ENCODE measurements at places on chromosomes 12 and 14.
A peak's percentile ranks its signal among the peaks of the same experiment; 100 is the strongest.

DNA sequence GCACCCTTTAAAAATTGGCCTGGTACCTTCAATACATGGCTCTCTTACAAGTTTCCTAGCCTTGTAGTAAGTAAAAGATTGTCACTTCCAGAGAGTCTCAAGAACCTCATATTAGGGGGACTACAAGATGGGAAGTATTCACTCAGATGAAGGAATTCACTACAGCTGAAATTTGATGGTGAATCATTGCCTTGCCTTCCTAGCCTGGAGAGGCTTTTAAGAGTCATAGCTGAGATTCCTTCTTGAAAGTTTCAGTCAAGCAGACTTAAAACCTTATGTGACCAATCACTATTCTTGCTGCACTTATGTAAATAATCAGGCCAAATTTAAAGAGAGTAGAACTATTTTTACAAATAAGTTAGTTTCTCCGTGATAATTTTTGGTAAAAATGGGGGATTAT is 451.6 kb downstream of the TRHDE start:
- DNase-seq = no peak

DNA sequence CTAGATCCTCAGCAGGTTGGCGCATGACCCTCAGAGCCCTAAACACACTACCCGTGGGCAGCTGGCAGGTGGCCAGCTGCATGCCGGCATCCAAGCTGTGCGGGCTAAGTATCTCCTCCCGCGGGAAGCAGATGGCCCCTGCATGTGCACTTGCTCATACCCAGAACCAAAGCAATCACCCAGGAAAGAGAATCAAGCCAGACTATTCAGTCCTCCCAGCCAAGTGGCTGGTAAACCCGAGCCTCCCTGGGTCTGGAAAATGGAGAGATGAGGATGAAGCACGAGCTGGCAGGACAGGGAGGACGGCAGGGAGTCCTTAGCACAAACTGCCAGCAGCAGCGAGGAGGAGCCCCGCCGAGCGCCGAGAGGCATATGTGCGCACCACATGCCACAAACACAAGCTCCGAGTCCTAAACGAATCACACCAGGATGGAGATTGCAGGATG is 139.7 kb downstream of the RIMBP2 start:
- no peak for DNase-seq

DNA sequence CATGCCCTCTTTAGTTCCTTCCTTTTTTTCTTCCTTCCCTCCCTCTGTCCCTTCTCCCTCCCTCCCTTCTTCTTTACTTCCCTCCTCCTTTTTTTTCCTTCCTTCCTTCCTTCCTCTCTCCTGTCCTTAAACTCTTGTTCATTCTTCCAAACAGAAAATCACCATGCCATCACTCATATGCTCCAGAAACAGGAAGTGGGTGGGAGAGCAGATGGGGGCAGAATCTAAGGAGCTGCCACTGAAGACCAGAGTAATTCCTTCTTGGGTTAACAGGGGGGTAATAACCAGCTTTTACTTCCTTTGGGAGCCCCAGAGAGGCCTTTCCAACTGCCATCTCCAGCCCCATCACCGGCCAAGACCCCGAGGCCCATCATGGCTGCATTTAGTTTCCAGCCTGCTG is 51.2 kb downstream of the SVOP start:
- DNase-seq = no peak

DNA sequence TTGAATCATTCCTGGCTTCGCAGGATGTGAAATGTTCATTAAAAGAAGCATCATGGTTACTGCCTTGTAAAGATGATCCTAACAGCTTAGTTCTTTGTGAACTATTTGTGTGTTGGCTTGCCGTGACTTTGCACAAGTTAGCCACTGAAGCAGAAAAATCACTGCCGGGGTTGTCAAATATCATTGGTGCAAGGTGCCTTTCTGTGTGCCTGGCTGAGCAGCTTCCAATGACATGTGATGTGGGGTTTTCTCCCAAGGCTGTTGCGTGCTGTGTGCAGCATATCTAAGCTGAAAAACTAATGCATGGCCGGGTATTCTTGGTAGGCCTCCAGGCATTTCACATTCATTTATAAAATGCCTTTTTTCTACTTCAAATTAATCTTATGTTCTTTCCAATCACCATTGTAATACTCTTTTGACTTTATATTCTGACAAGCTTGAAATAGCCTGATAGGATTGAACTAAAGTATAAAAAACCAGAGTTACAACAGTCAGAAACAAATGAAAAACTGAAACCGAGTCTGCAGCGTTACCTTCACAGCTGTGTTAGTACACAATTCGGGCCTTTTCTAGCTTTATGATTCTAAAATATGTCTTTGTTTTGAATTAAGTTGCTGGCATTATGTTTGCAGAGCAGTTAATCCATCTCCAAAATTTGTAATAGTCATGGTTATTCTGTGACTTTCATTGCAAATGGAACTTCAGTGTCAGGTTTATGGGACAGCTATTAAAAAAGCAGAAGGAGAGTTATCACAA is 222.1 kb downstream of the SYT1 start:
- no peak for DNase-seq

GRCh38 chr14:59123975-59124374 is 64.5 kb upstream of the DAAM1 start:
- no peak for DNase-seq

DNA sequence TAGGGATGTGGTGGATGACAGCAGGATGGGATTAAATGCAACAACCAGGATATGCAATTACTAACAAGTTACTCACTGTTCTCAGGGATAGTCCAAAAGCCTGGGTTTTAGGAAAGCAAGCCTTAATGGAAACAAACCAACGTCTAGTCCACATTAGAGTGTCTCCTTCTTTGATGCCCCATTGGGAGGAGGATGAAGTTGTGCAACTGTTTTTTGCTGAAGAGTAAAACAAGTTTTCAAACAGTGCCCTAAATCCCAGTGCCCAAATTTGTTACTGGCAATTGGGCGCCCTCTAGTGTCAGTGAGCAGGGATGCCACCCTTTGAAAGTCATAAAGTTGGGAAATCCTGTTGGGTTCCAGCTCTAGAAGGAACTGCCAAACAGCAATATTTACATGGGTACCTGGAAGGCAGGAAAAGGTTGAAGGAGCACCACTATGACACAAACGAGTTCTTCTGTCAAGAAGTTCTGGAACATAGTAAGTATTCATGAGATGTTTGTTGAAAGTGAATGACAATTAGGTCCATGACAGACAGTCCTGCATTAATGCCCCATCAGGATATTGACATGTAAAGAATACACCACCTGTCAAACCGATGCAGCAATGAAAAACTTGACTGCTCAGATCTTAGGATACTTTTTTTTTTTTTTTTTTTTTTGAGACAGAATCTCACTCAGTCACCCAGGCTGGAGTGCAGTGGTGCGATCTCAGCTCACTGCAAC is 11.1 kb upstream of the DPF3 start:
- peak; percentile 42 for DNase-seq

DNA sequence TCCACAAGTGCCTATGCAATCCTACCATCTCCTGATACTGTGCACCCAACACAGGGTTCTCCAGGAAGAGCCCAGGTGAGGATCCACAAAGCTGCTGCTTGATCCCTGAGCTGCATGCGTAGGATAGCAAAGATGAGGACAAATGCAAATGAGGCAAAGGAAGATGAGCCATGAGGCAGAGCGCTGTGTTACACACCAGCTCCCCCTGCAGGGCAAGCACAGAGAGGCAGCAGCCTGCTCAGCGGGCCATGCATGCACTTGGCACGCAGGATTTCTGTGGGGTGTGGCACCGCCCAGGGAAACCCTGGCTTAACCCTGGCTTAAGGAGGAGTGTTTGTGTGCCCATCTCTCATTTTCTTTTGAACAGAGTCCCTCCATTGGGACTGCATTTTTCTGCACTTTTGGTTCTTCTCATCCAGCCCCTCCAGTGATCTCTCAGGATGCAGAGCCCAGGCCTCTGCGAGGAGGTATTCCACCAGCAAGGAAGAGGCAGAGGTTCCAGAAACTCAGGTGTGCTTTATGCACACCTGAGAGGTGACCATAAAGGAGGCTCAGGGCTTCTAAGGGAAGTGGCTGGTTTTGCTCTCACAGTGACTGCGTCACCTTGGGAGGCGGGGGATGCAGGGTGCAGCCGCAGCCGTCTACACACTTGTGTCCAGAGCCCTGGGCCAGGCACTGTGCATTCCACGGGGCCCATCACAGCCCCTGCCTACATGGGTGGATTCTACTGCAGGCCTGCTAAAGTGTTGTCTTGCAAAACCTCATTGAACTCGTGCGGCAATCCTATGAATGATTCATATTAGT is 973.3 kb upstream of the TMEM132C start:
- no peak for DNase-seq

- DNase-seq = no peak
These were observed 73.9 kb upstream of the CAPRIN2 start for GRCh38 chr12:30828686-30829085.

GRCh38 chr12:2113119-2113912 is 60.5 kb downstream of the CACNA1C start:
- DNase-seq = no peak

- DNase-seq = no peak
These were observed 88.8 kb downstream of the ATF7IP start for GRCh38 chr12:14454098-14454907.

DNA sequence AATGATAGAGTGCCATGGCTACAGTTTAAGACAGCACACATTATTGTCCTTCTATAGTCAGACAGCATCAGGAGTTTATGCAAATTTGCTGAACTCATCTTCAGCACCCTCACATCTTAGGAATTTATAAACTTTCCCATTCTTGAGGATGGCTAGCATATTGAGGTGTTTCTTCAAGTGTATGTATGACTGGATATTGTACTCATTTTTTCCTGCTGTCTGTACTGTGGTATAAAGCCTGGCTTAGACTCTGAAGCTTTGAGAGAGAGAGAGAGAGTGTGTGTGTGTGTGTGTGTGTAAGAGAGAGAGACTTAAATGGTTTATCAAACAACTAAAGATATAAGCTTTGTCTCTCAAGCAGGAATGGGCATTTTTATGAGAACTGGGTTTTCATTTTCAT is 161.6 kb downstream of the PIK3C2G start:
- no peak for DNase-seq

DNA sequence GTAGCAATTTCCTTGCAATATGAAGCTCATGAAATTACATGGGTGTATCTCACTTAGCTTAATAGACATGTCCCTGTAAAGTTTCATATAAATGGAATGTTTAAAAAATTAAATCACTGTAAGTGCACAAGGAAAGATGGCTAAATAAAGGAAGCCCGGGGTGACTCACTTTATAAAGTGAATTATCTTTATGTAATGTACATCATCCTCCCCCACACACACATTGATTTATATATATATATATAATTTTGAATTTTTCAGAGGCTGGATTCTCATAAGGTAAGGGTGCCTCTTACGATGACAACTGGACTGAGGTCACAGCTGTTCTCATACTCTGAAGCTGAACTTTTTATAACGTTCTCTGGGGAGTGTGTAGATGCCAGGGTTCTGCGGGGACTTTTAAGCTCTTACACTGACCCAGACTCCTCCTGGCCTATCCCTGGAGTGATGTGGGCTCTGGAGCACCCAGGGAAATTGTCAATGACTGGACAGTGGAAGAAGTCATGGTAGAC is 108.7 kb upstream of the HIF1A start:
- DNase-seq = no peak

GRCh38 chr14:95088665-95089064 is 68.7 kb downstream of the DICER1 start:
- DNase-seq = no peak

- DNase-seq = no peak
These were observed 34.7 kb upstream of the C12orf42 start for GRCh38 chr12:103530307-103531066.

DNA sequence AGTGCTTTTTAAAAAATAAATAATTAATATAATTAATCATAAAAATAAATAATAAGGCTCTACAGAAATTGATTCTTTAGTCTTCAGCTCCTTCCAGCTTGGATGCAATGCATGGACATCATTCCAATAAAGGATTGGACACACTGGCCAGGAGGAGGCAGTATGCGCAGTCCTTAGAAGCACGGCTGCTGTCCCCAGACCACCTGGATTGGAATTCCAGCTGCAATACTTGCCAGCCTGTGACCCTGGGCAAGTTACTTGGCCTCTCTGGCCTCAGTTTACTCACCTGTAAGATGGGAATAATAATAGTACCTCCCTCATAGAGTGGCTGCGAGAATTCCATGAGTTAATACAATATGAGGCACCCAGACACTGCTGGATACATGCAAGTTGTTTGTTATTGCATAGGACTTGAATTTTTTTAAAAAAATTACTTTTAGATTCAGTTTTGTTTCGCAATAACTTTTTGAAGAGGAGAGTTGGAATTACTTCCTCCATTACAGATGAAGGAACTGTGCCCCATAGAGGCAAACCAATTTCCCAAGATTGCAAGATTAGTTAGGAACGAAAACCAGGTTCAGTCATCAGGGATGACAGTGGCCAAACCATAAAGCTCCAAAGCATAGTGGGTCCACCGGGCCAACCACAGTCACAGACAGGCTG is 12.2 kb downstream of the RPH3A start:
- no peak for DNase-seq

- DNase-seq = no peak
These were observed 99.4 kb downstream of the NINJ2 start for GRCh38 chr12:563787-564298.

DNA sequence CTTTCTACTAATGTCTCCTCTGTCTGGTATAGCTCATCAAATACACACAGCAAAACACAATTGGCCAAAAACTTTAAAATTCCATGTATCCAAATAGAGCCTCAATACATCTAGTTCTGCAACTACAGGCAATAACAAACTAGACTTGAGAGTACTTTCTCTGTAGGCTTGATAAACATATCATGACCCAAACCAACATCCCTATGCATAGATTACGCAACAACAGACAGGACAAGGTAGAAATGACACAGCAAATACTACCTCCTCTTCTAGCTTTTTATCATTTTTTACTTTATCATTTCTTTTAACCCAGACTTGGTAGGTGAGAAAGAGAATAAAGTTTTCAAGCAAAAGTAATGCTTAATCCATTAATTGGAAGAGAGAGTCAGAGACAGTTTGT is 41.8 kb downstream of the EML5 start:
- no peak for DNase-seq

DNA sequence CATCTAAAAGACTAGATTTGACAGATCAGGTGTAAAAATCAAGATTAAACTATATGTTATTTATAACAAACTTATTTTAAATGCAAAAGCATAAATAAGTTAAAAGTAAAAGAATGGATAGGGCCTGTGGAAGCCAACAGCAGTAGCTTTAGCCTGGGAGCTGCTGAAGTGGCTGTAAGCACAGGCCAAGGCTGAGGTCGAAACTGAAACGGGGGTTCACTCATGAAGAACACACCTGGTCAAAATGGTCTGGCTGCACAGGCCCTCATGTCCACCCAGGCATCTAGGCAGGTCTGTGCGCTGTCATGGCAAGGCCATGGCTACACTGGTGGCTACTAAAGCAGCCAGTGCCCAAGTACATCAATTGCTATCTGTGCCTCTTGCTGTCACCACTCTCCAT is 23.1 kb downstream of the CATSPERB start:
- DNase-seq = no peak

- DNase-seq = no peak
These were observed 615 bp downstream of the DDX51 start for GRCh38 chr12:132143336-132144071.

GRCh38 chr12:42666671-42667243 is 77.2 kb upstream of the PRICKLE1 start:
- DNase-seq = no peak

DNA sequence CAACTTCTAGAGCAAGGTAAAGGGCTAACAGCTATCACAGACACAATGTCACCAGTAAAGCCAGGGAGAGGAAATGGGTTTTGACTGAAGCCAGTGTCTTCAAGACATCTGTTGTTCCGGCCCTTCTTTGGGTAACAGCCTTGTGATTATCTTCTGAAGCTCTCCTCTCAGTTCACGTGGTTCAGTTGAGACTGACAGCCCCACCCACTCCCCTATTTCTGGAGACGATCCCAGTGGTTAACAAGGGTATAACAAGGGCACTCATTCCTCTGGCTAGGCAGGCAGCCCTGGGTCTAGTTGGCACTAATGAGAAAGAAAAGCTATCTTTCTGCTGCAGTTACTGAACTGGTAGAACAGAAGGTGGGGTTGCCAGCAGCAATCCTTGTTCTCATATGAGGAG is 6.9 kb downstream of the GNPTAB start:
- DNase-seq = peak; percentile 39

Measured in stimulated activated CD8-positive, alpha-beta memory T cell treated with anti-CD3 and anti-CD28 coated beads, Interleukin-15, amount 100 ng/mL, for 4 hours (primary cell).